ENCODE measurements at places on chromosomes 11 and 22.

DNA sequence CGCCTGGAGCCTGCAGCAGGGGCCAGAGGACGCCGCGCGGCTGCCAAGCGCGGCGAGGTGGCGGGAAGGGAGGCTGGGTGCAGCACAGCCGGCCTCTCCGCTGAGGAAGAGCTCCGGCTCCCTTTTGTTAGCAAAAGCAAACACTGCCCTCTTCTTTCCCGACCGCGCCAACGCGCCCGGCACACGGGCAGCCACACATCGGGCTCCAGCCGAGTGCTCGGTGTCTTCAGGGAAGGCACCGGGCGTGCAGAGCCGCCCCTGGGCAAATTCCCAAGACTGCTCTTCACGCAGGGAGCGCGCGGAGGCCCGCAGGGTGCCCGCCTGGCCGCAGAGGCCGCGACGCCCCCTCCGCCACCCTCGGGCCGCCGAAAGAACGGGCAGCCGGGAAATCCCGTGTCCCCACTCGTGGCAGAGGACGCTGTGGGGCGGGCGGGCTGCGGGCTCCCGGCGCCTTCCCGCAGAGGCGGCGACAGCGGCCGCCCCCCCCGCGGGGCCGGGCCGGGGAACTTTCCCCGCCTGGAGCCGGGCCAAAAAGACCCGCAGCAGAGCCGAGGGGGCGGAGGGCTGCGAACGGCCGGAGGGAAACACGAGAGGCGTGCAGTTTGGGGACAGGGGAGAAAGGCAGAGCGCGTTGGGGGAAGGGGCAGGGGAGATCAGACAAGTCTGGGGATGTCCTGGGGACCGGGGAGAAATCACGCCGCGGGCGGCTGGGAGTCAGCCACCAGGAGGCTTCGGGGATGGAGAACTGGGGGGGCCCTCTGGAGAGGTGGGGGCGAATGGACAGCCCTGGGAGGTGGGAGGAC, 931 bp downstream of the CADM1 start:
- DNase-seq = no peak

- DNase-seq = no peak
These were observed 240.6 kb upstream of the PDGFD start for GRCh38 chr11:104404231-104405175.

DNA sequence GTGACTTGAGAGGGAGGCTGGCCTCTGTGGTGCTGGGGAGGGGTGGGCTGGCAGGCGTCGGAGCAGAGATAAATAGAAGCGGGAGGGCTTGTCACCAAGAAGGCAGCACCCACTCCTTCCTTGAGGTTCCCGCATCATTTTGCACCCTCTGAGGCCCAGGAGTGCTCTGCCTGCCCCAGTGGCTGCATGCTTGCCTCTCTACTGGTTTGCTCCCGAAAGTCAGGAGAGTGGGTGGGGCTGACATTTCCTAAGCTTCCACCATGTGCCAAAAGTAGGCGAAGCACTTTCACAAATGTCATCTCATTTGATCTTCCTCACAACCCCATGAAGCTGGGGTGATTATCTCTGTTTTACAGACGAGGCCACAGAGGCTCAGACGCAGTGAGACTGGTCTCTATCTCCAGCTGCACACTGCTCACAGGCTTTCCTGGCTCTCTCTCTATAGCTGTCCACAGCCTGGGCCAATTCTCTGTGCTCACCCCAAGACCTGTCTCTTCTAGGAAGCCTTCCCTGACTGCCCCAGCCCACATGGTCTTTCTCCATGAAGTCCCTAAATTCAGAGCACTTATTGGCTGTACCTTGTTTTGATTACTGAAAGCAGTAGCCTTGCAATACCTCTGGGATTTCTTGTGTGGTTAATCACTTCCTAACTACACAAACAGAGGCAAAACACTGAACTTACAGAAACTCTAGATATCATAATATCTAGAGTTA, 2.6 kb upstream of the UCP3 start:
- peak; percentile 10 for DNase-seq

- DNase-seq = peak; percentile 27
These were observed 4.4 kb upstream of the TPCN2 start for GRCh38 chr11:69044111-69045013.

GRCh38 chr11:28250192-28250591, 142.0 kb downstream of the METTL15 start:
- DNase-seq = no peak

GRCh38 chr11:1693327-1694063, 3.5 kb upstream of the KRTAP5-6 start:
- peak; percentile 15 for DNase-seq

DNA sequence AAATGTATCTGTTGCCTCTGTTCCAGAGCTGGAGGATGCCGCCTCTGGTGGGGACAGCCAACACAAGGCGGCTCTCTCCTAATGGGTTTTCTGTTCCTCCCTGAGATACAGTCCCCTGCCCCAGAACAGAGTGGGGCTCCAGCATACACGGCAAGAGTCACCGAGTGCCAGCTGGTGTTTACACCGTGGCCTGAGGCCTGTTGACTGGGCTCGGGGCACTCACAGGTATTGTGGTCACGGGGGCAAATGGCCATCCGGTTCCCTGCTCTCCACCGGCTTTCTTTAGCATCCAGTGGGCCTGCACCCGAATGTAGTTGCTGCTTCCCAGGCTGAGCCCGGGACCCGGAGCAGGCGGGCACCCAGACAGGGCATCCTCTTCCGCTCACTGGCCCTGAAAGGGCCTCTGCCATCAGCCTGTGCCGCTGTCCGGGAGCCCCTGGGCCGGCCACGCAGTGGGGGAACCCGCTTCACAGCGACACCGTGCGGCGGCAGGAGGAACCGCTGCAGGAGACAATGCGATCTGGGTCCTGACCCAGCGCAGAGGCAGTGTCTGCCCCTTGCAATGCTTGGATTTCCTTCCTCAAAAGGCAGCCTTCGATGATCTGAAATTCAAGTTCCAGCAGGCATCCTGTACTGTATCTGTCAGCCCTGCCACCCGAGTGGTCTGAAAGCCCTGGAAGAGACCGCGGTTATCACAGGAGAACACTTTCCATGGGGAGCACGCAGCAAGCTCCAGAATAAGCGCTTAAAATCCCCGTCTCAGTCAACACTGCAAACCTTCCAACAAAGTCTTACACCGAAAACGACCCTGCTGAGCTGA, 859 bp upstream of the KRTAP5-5 start:
- peak; percentile 3 for DNase-seq

DNA sequence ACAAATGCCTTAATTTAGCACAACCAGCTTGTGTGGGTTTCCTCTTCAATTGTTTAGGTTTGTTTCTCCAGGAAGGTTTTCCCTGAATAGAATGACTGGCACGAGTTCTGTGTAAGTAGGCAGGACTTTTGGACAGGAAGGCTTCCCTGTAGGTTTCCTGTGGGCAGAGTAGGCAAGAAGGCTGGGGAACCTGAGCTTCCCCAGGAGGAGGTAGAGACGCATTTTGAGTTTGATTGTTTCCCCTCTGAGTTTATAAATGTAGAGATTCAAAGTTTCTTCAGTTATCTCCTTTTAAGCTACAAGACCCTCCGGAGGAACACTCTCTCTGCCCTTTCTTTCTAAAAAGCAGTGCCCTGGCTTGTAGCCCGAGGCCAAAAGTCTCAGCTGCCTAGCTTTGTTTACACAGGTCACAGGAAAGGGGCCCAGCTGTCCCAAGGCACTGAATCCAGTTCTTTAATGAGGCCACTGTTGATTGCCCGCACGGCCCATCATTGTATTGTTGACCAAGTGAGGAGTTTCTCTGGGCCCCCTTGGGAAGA, 66.6 kb upstream of the RDX start:
- DNase-seq = no peak

- no peak for DNase-seq
These were observed 3.8 kb downstream of the SMTNL1 start for GRCh38 chr11:57541169-57541568.

DNA sequence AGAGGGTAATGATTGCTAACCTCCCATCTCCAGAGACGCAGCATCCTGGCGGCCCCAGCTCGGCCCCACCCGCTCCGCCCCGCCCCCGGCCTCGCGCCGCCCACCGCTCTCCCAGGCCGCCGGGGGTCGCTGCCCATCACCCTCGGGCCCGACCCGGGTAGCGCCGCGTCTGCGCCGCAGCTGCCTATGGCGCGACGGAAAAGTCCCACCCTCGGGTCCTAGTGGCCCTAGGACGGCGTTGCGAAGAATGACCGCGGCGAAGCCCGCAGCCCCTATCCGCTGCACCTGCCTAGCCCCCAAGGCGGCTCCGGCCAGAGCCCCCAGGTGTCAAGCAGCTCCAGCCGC, 457 bp downstream of the CPSF7 start:
- peak; percentile 22 for DNase-seq

DNA sequence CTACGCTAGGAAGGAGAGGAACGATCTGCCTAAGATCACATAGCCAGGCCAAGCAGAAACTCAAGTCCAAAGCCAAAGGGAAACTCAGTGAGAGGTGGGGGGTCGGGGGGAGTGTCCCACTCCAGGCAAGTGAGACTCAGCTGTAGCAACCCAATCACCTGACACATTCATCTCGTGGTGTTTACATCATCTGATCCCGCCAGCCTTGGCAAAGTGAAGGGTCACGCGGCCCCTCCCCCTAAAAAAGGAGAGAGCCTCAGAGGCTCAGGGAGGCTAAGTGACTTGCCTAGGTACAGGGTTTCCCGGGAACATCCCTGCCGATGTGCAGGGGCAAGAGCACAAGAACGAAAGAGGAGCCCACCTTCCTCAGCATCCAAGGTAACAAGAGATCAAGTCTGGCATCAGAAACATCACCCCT, 21.5 kb downstream of the MYH9 start:
- DNase-seq = no peak

DNA sequence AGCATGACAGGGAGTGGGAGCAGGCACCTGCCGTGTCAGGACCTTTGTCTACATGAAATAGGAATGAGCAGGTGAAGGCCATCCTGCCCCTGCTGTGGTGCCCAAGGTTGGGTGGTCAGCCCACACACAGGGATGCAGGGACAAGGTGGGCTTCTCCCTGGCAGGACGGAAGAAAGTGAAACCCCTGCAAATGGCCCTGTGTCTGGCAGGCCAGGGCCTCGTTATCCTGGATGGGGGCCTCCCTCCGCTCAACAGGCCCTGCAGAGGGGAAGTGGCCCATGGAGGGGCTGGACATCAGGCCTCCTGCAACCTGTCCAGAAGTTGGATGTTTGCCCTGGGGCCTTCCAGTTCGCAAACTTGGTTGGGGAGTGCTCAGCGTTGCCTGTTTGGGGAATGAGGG, 14.9 kb downstream of the TOB2 start:
- DNase-seq = no peak

DNA sequence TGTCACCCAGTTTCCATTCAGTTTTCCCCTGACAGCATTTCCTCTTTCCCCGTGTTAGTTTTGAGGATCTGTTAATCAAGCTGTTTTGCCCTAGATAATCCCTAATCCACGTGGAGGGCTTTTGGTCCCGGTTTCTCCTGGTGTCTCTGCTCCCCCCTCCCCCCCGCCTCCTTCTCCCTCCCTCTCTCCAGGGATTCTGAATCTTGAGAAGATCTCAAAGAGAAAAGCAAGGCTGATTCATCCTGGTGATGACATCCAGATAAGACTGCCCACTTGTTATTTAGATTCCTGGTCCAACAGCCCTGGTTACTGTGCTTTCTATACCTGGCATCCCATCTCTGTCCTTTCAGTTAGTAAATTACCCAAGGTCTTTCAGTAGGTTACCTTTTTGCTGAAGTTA, 59.4 kb downstream of the KCNA4 start:
- DNase-seq = no peak

DNA sequence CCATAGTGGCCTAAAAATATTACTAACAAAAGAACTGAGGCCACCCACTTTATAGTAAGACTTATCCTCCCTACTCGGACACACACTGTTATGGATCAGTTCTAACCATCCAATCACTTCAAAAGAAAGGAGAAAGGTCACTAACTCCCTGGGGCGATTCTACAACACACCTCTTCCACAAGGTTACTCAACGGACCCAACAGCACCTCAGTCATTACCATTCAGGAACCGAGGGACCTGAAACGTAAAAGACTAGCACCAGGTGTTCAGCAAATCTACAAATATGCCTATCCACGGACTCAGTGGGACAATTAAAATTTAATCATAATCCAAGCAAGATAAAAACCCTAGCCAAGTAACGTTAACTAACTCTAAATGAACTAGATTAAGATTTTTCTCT, 1.6 kb downstream of the HNRNPUL2 start:
- no peak for DNase-seq

DNA sequence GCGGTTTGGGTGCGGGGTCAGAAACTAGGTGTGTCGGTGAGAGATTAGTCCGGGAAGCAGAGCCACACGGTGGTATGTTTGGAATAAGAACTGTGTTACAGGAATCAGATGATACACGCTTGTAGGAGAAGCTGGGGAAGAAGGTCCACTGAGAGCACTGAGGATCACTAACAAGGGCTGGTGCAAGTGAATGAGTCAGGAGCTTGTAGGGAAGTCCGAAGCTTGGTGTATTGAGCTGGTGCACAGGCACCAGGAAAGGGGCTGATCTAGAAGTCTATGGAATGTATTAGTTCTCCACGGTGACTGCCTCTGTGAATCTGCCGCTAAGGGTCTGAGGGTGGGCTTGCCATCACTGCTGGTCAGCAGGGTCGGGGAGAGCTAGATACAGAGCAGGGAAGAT, 18.8 kb upstream of the GRK3 start:
- no peak for DNase-seq

GRCh38 chr11:27158456-27159334, 118.1 kb downstream of the BBOX1 start:
- DNase-seq = peak; percentile 58

DNA sequence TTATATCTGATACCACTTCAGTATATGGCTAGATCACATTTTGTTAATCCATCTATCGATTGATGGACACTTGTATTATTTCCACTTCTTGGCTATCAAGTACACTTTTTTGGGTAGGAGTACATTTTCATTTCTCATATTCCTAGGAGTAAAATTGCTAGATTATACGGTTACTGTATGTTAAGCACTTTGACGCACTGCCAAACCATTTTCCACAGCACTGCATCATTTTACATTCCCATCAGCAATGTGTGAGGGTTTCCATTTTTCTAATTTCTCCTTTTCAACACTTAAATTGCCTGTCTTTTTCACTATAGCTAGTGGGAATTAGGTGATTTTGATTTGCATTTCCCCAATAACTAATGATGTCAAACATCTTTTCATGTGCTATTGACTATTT, 179.3 kb upstream of the B3GAT1 start:
- DNase-seq = no peak

GRCh38 chr11:21564833-21565682, 627.8 kb upstream of the ANO5 start:
- no peak for DNase-seq

GRCh38 chr11:35042913-35043312, 96.1 kb upstream of the CD44 start:
- no peak for DNase-seq

GRCh38 chr11:116059919-116060318, 555.7 kb upstream of the CADM1 start:
- DNase-seq = no peak

- peak; percentile 56 for DNase-seq
These were observed 340.1 kb downstream of the MN1 start for GRCh38 chr22:27461470-27461869.

DNA sequence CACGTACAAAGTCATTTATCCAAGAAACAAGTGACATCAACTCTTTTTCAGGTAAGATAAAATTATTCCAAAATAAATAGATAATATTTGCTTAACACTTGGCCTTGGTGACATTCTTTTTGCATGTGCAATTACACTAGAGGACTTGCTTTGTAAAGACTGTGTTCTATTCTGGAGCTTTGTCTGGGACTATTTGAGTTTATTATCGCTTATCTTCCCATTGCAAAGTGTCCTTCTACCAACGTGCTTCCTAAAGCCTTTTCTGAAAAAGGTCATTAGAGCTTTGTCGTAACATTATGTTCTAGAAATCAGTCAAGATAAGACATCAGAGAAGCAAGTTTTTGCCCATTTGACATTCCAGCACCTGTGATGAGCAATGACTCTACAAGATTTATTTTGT, 78.3 kb upstream of the MYO18B start:
- no peak for DNase-seq
